ENCODE measurements at places on chromosomes 11 and 22.

DNA sequence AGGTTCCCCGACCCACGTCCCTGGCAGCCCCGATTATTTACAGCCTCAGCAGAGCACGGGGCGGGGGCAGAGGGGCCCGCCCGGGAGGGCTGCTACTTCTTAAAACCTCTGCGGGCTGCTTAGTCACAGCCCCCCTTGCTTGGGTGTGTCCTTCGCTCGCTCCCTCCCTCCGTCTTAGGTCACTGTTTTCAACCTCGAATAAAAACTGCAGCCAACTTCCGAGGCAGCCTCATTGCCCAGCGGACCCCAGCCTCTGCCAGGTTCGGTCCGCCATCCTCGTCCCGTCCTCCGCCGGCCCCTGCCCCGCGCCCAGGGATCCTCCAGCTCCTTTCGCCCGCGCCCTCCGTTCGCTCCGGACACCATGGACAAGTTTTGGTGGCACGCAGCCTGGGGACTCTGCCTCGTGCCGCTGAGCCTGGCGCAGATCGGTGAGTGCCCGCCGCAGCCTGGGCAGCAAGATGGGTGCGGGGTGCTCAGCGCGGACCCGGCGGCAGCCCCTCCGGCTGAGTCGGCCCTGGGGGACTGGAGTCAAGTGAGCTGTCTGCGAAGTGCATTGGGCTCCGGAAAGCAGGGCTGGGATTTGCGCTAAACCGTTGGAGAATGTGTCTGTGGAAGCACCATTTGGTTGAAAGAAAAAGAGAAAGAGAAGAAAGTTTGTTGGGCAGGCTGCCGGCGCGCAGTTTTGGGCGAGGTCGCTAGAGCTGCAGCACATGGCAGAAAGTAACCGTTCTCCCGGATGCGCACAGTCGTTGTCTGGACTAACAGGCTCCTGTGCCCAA, at the start of gene CD44:
Gene CD44, plus strand, starts transcription at position 229 of the 779 bp plus-strand sequence. Its CDS starts 133 bp downstream, at position 362.
- DNase-seq, result peak; percentile 72

- no peak for DNase-seq
These were observed 37.0 kb upstream of the ACCSL start for GRCh38 chr11:44010789-44011251.

GRCh38 chr22:22371031-22371541, 126.5 kb downstream of the VPREB1 start:
- DNase-seq, result no peak

DNA sequence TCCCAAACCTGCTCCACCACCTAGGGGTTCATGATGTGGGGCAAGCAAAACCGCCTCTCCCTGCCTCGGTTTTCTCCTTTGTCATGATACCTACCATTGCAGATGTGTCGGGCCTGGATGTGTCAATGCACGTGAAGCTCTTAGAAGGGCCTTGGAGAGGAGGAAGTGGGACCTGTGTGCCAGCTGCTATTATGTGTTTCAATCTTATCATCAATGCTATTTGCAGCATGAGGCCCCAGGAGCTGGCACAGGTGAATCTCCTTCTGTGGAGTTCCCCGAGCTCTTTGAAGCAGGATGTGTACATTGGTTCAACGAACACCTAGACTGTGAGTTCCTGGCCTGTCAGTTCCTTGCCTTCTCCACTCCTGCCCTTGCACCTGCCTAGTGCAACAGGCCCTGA, 331.6 kb downstream of the CTTN start:
- DNase-seq, result no peak

- DNase-seq, result no peak
These were observed 162.6 kb downstream of the KIF18A start for GRCh38 chr11:27945348-27945747.

DNA sequence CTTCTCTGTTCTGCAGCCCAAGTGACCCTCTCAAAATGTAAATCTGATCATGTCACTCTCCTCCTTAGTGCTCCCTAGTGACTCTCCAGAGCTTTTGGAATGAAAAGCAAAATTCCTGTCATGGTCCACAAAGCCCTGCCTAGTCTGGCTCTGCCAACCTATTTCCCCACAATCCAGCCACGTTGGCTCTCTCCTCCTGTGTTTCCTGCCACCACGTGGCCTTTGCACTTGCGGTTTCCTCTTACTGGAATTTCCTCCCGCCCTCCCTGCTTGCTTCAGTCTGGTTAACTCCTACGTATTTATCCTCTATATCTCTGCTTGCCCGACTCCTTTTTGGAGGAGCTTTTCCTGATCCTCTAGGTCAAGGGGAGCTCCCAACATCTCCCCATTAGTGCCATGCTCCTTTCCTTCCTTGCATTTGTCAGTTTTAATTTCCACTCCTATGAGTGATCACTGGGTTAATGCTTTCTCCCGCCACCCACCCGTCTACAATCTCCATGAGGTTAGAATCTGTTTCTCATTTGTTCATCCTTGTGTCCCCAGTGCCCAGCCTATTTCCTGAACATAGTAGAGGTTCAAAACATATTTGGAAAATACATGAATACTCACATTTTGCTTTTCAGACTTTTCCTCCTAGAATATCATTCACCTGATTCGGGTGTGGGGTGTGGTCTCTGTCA, 11.5 kb downstream of the NNMT start:
- DNase-seq, result no peak

- DNase-seq, result no peak
These were observed 21.0 kb upstream of the UBASH3B start for GRCh38 chr11:122634501-122634900.

- DNase-seq, result no peak
These were observed 6.2 kb downstream of the SRSF8 start for GRCh38 chr11:95072948-95073347.

DNA sequence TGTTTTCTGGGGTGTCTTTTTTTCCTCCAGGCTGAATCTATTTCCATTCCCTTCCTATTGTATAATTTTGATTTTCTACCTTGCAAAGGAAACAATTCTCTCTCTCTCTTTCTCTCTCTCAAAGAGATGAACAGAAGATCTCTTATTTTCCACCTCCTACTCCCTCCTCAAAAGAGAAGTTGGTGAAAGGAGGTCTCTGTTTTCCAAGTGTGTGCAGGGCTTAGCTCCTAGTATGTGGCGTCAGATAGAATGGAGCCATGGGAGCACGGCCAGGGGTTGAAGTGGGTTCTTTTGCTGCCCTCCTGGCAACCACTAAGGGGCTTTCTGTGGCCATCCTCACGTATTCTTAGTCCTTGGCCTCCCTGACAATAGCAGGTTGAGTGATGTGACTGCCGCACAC, 480 bp downstream of the TRIM34 start:
- no peak for DNase-seq

DNA sequence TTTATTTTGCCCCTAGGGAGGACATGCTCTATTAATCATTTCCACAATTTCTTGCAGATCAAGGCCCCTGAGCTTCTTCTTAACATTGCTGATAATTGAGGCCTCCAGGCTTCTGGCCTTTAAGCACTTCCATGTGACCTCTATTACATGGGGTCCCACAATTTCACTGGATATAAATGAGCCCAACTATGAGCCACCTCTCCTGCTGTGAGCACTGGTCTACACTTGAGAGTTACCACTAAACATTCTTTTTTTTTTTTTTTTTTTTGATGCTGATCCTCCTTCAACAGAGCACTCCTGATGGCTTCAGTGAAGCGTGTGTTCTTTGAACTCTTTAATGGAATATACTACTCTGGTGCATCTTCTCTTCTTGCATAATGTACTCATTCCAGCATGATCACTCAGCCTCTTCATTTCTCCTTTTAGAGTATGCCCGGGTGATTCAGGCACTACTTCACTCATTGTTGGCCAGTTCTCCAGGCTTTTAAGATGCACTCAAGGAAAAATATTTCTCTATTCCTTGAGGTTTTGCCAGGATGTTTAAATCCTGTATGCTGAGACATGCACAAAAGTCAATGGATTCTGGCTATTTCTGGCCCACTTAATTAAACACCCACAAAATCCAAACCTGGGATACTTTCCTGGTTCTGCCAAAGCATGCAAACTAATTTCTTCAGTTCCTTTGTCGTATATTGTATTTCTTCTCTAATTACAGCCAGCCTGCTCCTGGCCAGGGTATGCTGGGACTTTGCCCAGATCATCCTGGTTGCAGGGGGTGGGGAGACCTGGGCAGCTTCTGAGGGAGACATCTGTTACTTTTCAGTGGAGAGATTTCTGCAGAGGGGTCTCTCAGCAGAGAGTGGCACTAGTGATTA, 257.8 kb upstream of the LUZP2 start:
- DNase-seq, result no peak

DNA sequence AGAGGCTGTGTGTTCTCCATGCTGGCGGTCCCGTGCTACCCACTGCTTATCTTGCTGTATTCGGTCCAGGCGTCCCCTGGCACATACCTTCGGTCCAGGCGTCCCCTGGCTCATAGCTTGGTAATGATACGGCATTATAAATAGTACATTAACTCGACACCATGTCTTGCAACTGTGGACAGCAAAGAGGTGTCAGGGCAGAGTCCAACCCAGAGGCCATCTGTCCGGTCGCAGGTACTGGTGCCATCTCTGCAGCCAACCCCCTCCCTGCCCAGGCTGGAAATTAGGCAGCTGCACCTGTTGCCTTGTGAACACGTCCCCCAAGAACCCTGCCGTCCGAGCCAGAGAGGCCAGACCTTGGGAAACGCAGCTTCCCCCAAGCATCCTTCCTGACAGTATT, 634.3 kb downstream of the BRD1 start:
- DNase-seq, result no peak

GRCh38 chr11:123194337-123195187, 486 bp downstream of the CLMP start:
- DNase-seq, result no peak

GRCh38 chr22:36289406-36289870, 36.5 kb downstream of the APOL1 start:
- DNase-seq, result no peak

GRCh38 chr11:34416766-34417165, 22.0 kb upstream of the CAT start:
- no peak for DNase-seq

GRCh38 chr11:10742460-10743208, 8.4 kb upstream of the CTR9 start:
- no peak for DNase-seq

- DNase-seq, result no peak
These were observed 680 bp downstream of the IFT46 start for GRCh38 chr11:118565051-118565450.

DNA sequence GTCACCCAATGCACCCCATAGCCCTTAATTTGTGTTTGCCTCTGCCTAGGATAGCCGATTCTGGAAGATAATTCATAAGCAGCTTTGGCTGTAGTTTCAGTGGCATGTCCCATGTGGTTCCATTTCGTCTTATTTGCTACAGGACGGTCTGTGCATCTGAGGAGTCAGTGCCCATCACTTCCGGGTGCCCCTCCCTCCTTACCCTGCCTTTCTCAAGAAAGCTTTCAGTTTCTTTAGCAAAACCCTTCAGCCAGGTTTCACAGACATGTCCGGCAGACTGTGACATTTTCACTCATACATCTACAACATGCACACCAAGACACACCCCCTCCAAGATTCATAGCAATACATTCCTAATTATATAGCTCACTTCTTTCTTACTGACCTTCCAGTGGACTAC, 14.3 kb downstream of the TP53AIP1 start:
- no peak for DNase-seq

DNA sequence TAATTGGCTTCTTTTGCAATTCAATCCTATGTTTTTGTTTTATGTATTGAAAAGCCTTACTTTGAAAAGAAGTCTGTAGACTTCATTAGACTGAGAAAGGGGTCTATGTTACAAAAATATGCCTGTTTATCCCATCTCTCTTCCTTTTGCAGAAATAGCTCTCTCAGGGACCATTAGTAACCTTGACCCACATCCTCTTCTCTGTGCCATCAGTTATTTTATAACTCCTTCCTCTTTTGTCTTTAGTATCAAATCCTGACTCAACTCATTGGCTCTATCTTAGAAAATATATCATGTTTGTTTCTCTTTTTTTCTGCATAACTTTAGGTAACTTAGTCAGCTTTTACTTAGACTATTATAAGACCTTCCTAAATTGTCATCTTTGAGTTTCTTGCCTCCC, 20.3 kb downstream of the ZC3H12C start:
- no peak for DNase-seq

DNA sequence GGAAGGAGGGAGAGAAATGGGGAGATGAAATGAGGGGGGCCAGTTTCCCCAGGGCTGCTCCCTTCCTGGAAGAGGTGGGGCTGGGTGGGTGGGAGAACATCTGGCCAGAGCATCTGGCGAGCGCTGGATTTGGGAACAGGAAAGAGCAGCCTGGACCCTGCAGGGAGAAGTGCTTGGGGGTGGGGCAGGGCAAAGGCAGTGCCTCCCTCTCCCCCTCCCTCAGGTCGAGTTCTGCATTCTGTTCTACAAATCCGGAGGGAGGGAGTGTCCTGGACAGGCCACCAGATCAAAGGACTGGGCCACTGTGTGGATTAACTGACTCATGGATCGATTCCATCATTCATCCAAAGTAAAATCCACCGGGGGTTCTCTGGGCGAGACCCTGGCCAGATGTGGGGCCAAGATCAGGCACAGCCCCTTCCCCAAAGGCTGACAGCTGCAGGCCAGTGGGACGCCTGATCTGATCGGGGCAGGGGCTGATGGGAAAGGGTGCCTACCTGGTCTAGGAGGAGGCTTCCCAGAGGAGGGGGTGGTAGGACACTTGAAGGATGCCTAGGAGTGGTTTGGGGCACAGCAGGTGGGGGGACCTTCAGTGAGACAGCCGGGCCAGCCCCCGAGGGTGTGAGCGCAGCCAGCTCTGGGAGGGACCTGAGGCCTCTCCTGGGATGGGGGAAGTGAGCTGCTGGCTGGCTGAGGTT, 57.5 kb downstream of the CACNA1I start:
- no peak for DNase-seq

- no peak for DNase-seq
These were observed 189.1 kb downstream of the IGLL1 start for GRCh38 chr22:23391022-23391421.

DNA sequence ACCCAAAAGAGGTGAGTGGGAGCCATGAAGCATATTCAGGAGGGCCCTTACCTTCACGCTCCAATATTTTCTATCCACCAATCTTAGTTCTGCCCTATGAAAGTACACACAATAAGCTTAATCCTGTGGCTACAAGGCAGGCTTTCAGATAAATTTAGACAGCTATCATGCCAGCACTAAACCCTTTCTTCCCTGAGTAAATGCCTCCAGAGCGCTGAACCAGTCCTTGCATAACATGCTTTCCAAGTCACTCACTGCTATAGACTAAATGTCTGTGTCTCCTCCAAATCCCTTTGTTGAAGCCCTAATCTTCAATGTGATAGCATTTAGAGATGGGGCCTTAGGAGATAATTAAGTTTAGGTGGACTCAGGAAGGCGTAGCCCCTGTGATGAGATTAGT, 50.3 kb upstream of the FIBIN start:
- DNase-seq, result no peak

DNA sequence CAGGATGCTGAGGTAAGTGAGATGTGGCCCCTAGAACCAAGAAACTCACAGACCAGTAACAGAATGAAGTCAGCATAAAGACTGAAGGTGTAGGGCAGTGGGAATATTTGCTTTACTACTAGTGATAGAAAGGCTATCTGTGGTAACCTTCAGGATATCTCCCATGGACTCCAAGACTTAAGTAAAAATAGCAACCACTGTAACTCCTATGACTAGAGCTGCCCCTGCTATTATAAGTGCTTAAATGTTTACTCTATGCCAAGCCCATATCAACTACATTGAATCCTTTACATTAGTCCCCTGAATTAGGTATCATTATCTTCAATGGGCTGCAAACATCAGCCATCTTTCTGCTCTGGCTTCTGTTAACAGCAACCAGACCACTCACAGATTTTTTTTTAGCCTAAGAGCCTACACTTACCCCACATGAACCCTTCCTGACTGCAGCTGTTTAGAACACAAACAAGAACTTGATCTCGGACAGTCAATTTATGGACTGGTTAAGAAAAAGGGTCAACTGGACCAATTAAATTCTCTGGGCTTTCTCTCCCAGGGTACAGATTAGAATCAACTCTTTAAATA, 335.1 kb upstream of the API5 start:
- DNase-seq, result no peak

- no peak for DNase-seq
These were observed 2074.4 kb upstream of the RAG2 start for GRCh38 chr11:38672445-38672844.
